GM23248 (cell line): ENCODE measurements at places on chromosomes 13 and 19. TPM values are rescaled to one million over a fixed set of nuclear protein-coding genes. Genes with fewer than 3 reads are reported as not detected.

The LILRA2 gene
- not detected in 2 replicates for polyA plus RNA-seq

The XAB2 gene
- 12.2 and 12.5 TPM in 2 replicates for polyA plus RNA-seq

GRCh38 chr19:40560092-40560507, 16.6 kb upstream of the SHKBP1 start:
- no peak for DNase-seq

DNA sequence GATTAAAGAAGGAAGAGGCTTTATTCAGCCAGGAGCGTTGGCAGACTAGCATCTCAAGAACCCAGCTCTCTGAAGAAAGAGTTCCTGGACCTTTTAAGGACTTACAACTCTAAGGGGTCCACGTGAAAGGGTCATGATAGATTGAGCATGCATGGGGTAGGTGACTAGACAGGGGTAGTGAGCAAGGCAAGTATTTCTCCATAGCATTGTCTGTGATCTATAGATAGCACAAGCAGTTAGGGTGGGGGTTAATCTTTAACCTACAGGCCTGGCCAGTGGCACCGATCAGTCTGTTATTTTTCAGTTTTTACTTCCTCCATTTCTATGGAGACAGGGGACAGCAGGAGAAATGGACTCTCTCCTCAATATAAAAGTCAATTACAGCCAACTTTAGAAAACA, 983.7 kb downstream of the SLITRK1 start:
- no peak for DNase-seq
